ENCODE measurements at places on chromosomes 5 and 9.

DNA sequence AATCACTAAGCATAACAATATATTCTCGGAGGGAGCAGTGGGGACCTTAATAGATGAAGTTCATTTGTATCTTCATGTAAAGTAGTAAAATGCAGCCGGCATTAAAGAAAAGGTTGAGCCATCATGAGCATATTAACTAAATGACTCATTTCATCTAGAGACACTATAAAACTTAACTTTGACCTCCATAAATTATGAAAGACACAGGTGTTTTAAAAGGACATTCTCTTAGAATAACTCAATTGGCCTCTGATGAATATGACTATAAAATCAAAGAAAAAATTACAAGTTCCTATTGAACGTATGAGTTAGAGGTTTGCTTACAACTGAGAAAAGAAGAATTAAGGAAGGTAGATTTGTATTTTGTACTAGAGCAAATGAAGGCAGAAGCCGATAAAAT, 220.3 kb downstream of the SEMA5A start:
- no peak for DNase-seq

DNA sequence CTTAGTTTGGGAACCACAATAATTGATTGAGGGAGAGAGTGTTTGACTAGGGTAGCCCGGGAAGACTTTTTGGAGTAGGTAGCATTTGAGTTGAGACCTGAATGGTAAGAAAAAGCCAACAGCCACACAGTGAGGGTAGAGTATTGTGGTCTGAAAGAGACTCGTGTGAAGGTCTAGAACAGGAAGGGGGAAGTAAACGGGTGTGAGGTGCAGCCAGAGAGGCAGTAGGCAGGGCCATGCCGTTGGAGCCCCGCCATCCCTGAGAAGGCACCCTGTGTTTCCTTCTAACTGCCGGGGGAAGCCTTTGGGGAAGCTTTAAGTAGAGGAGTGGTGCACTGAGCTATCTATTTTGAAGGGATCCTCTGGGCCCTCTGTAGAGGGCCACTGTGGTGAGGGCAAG, 3.5 kb upstream of the F2RL2 start:
- no peak for DNase-seq

GRCh38 chr5:157520911-157521703, 54.5 kb downstream of the ADAM19 start:
- no peak for DNase-seq

DNA sequence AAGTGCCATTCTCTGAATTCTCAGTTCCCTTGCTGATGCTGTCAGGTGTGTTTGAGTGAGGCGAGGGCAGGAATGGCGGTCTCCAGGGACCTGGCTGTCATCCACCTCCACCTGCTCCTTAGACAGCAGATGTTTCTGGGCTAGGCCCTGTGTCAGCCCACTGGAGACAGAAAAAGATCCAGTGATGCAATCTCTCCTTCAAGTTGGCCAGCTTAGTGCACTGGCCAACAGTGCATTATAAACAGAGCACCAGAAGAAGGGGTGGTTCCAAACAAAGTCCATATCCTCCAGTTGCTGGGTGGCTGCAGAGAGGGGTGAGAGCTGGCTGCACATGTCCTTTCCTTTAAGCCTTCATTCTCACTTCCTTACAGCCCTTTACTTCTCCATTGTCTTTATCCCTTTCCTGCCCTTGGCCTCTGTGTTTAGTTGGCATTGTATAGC, 26.5 kb downstream of the NANS start:
- no peak for DNase-seq

- peak; percentile 67 for DNase-seq
Measured at GRCh38 chr9:124660341-124660801, 110.7 kb downstream of the NR6A1 start.
